HFFc6 (cell line): ENCODE measurements at places on chromosomes 4 and X. TPM values are rescaled to one million over a fixed set of nuclear protein-coding genes. Genes with fewer than 3 reads are reported as not detected.
A peak's percentile ranks its signal among the peaks of the same experiment; 100 is the strongest.

Gene CCNA2
- 28.5 to 76.9 TPM (median 58.9 TPM) in 3 replicates for total RNA-seq

Gene OTC
- not detected in 3 replicates for total RNA-seq

Gene SLITRK2
- total RNA-seq = not detected in 3 replicates

- no peak for DNase-seq
These were observed 54.3 kb downstream of the SLIT2 start for GRCh38 chr4:20305976-20306375.

GRCh38 chrX:78092296-78092695 is 11.8 kb upstream of the PGK1 start:
- peak; percentile 41 for DNase-seq

GRCh38 chr4:10050261-10050661 is 29.0 kb upstream of the SLC2A9 start:
- DNase-seq = no peak

- no peak for DNase-seq
These were observed 12.7 kb downstream of the HPGDS start for GRCh38 chr4:94329933-94330332.

- DNase-seq = peak; percentile 46
These were observed at the start of gene TAPT1 for GRCh38 chr4:16225863-16226815. Gene TAPT1, minus strand, starts transcription at chr4:16226471. Its CDS starts 14 bp downstream, at chr4:16226457.

- DNase-seq = no peak
These were observed 142.5 kb downstream of the COL4A5 start for GRCh38 chrX:108582151-108582550.

GRCh38 chr4:22906045-22906444 is 213.3 kb downstream of the GBA3 start:
- DNase-seq = no peak

DNA sequence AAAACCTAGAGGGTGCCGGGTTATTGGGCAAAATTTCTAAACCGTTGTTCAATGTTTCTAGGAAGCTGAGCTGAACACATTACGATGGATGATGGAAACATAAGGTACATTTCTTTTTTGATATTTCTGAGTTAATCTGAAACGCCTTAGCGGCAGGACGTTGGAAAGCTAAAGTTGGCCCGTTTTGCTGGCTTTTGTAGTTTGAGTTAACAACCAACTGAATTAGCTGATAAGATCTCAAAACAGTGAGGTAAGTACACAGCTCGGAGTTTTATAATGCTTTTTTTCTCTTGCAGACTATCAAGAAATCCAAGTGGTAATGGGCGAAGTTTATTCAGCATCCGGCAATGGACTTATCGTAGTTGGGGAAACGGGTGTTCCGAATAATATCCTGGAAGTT is 73.5 kb downstream of the PRSS12 start:
- no peak for DNase-seq

GRCh38 chr4:41661442-41662076 is 87.0 kb downstream of the PHOX2B start:
- peak; percentile 48 for DNase-seq

GRCh38 chrX:71996136-71996535 is 85.5 kb downstream of the NHSL2 start:
- no peak for DNase-seq
